ENCODE measurements at places on chromosomes 5 and 9. TPM values are rescaled to one million over a fixed set of nuclear protein-coding genes. Genes with fewer than 3 reads are reported as not detected.

The CCL27 gene
- total RNA-seq, result not detected

The PLAC8L1 gene
- total RNA-seq, result not detected

DNA sequence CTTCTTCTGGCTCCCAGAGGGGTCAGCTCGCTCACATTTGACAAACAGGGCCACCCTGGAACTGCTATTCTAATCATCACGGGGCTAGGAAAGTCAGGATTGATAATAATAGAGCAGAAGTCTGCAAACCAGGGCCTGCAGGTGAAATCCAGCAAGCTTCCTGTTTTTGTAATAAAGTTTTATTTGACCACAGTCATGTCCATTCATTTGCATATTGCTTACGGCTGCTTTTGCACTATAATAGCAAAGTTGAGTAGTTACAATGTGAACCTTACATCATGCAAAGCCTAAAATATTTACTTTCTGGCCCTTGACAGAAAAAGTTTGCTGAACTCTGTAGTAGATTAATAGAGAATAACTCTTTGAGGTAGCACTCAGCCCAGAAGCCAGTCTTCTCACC lies 63.2 kb upstream of the CTXN3 start:
- no peak for DNase-seq

DNA sequence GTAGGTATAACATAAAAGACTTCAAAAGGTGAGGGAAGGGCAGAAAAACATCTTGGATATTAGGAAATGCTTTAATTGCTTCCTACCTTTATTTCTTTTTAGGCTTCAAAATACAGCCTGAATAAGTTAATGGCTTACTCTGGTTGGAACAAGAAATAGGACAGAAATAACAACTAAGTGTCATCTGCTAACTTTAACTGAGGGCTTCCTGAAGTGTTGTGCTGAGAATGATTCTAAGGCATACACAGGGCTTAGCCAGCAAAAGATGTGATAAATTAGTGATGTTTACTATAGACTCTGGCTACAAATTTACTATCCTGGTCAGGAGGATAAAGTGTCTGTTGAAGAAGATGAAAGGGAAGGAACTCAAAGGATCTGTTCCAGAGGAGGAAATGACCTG lies 34.2 kb downstream of the ABHD17B start:
- no peak for DNase-seq

DNA sequence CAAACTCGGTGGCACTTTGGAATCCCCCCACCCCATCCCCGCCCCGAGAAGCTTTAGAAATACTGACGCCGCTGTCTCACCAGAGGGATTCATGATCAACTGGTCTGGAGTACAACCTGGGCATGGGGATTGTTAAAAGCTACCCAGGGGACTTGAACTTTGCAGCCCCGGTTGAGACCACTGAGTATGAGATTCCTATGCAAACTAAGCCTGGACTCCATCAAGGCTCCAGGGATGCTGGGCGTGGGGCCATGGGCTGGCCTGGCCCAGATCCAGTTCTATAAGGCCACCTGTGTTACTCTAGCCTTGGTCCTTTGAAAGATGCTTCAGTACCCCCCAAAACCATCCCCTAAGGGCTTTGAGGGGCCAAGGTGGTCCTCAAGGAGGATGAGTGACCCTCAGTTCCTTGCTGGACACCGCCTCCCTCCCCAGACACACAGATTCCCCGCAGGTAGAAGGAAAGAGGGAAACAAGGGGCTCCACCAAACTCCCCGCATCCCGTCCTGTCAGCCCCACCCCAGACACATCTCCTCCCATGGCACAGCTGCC lies 68.5 kb downstream of the MRPL36 start:
- DNase-seq, result no peak
